Activated CD8-positive, alpha-beta T cell treated with anti-CD3 and anti-CD28 coated beads for 36 hours (primary cell): ENCODE measurements at places on chromosomes 2 and 18. TPM values are rescaled to one million over a fixed set of nuclear protein-coding genes. Genes with fewer than 3 reads are reported as not detected.

ST6GAL2 gene
- not detected for total RNA-seq

SCYGR7 gene
- not detected for total RNA-seq

SP140 gene
- 78.3 TPM for total RNA-seq

EGR4 gene
- total RNA-seq: 0.29 TPM

NAT8 gene
- total RNA-seq: not detected

NOSTRIN gene
- total RNA-seq: not detected

RAB6C gene
- total RNA-seq: not detected

UGT1A1 gene
- not detected for total RNA-seq

NYAP2 gene
- not detected for total RNA-seq

LPIN1 gene
- 36.5 TPM for total RNA-seq

GKN2 gene
- total RNA-seq: not detected

BOK gene
- total RNA-seq: 0.22 TPM

CERKL gene
- 0.11 TPM for total RNA-seq

DSC3 gene
- 0.04 TPM for total RNA-seq

REG1B gene
- not detected for total RNA-seq

GCKR gene
- total RNA-seq: not detected

OR6B2 gene
- total RNA-seq: not detected

SPDYA gene
- total RNA-seq: 1.3 TPM

ANTXR1 gene
- 0.05 TPM for total RNA-seq

KLHL29 gene
- total RNA-seq: 1.0 TPM

CHMP3 gene
- total RNA-seq: 31.6 TPM

ABCB11 gene
- not detected for total RNA-seq

IAH1 gene
- 64.9 TPM for total RNA-seq

UPP2 gene
- not detected for total RNA-seq

IL36G gene
- total RNA-seq: not detected

ZNF892 gene
- total RNA-seq: 2.9 TPM

POTEC gene
- not detected for total RNA-seq

OSR1 gene
- not detected for total RNA-seq

GPR55 gene
- total RNA-seq: 5.0 TPM

DSG4 gene
- total RNA-seq: not detected

CHRNG gene
- total RNA-seq: not detected

DUSP2 gene
- 311 TPM for total RNA-seq

RGPD4 gene
- total RNA-seq: not detected

TDRD15 gene
- total RNA-seq: not detected

CCDC178 gene
- not detected for total RNA-seq

LYPD6 gene
- not detected for total RNA-seq

PECR gene
- total RNA-seq: 22.5 TPM

ADCY3 gene
- 47.9 TPM for total RNA-seq

ARHGAP25 gene
- 59.3 TPM for total RNA-seq

SATB2 gene
- total RNA-seq: 0.14 TPM

POTEE gene
- 0.43 TPM for total RNA-seq

GPR39 gene
- not detected for total RNA-seq

RAMP1 gene
- 1.0 TPM for total RNA-seq

TM4SF20 gene
- not detected for total RNA-seq

ABCG8 gene
- not detected for total RNA-seq

MALL gene
- total RNA-seq: not detected

BOD1L2 gene
- total RNA-seq: not detected

CPLX4 gene
- not detected for total RNA-seq
